ENCODE measurements at places on chromosomes 5 and 9.

GRCh38 chr5:137481596-137481995 is 17.5 kb downstream of the SPOCK1 start:
- DNase-seq, result no peak

DNA sequence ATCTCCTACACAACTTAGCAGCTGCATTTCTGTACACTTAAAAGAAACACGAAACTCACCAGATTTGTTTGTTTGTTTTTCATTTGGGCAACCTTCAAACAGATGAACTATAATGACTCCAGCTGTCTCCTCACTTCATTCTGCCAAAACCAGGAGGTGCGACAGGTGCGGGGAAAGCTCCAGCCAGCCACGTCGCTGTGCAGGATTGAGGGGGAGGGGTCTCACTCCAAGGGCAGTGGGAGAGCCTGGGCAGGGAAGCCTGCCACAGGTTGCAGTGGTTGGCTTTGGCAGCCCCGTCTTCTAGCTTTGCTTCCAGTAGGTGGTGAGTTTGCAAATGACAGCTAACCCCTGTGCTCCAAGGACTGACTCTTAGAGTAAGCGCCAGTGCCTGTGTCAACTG is 215.8 kb downstream of the CEMIP2 start:
- DNase-seq, result no peak

GRCh38 chr5:98483301-98483685 is 290.2 kb upstream of the RGMB start:
- DNase-seq, result no peak

DNA sequence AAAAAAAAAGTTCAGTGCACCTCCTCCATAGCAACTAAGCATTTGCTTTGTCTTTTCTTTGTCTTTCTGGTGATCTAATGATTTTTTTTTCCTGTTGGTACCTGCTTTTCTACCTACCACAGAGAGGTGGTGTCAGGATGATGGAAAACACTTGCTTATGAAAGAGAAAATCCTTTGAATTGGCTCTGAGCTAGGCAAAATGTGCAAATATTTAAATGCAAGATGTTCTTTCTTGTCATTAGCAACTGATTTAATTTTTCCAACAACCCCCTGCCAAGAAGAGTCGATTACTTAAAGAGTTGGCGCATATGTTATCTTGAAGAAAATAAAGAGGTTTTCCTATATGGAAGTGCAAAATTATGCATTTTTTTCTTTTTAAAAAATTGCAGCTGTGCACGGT is 37.7 kb downstream of the TNC start:
- no peak for DNase-seq

DNA sequence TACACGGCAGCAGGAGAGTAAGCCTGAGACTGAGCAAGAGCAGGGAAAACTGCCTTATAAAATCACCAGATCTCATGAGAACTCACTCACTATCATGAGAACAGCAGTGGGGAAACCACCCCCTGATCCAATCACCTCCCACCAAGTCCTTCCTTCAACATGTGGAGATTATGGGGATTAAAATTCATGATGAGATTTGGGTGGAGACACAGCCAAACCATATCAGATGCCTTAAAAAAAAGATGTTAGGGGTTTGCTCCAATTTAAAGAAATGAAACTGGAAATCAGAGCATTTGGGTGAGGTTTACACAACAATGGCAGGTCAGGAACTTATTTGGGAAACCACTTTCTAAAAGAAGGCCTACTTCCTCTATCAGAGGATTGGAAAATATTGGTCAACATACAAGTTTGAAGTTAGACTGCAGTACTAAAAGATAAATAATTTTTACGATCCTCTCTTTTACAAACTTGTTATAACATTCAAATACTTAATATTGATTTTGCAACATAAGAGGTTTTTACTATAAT is 105.1 kb downstream of the FBN2 start:
- no peak for DNase-seq

- DNase-seq, result no peak
These were observed 247.2 kb downstream of the KIF4B start for GRCh38 chr5:155260798-155261197.

DNA sequence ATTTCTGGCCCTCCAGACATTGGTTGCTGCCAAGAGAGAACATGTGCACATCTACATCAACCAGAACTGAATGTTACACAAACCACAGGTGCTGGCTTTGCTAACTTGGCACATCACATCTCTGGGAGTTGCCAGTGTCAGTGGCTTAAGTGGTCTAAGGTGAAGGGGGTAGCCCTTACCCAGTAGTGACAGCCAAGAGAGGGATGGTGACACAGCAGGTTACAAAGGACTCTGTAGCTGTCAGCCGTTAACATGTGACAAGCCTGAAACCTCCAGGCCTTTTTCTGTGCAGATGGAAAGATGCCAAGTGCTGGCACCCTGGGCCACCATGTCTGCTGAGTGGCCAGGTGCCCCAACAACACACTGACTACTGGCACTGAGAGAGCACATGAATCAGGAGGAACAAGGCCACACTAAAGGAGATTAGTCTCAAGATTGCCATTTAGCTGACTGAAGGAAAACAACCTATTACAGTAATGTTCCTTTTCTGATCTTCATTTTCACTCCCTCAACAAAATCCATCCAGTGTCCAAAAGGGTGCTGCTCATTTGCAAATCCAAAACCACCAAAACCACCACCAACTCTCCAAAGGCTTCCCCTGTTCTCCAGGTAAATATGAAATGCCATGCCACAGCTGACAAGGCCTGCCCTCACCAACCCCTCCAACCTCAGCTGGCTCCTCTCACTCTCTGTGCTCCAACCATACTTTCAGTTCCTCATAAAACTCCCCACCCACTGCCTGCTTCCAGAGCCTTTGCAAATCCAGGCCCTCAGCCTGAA is 20.2 kb downstream of the SIL1 start:
- DNase-seq, result peak; percentile 42

GRCh38 chr5:45737153-45737552 is 41.0 kb upstream of the HCN1 start:
- DNase-seq, result no peak

GRCh38 chr5:64210866-64211265 is 45.2 kb downstream of the RNF180 start:
- no peak for DNase-seq

GRCh38 chr5:75349663-75350062 is 12.6 kb downstream of the HMGCR start:
- DNase-seq, result no peak

GRCh38 chr9:77982581-77983319 is 48.9 kb downstream of the GNAQ start:
- no peak for DNase-seq
